ENCODE measurements at places on chromosomes 5 and 9. TPM values are rescaled to one million over a fixed set of nuclear protein-coding genes. Genes with fewer than 3 reads are reported as not detected.

The PAIP1 gene
- 101 TPM for total RNA-seq

The SV2C gene
- 0.05 TPM for total RNA-seq

The CLIC3 gene
- 0.39 TPM for total RNA-seq

The ZNF462 gene
- 98.4 TPM for total RNA-seq

The FGF10 gene
- not detected for total RNA-seq

The CYLC2 gene
- total RNA-seq, result not detected

The BHMT2 gene
- not detected for total RNA-seq

The TLR4 gene
- 9.1 TPM for total RNA-seq

The FAM169A gene
- total RNA-seq, result 11.9 TPM

The C5orf63 gene
- total RNA-seq, result 0.36 TPM

The ZBTB6 gene
- 8.5 TPM for total RNA-seq

The PCDHB12 gene
- total RNA-seq, result 0.87 TPM

The ADAMTS12 gene
- 143 TPM for total RNA-seq

The IL9 gene
- total RNA-seq, result not detected

The ARL14EPL gene
- total RNA-seq, result not detected

The ANKRD20A1 gene
- total RNA-seq, result 1.2 TPM

The TARS1 gene
- 293 TPM for total RNA-seq

The CDHR2 gene
- total RNA-seq, result 0.50 TPM

The SVEP1 gene
- 1.1 TPM for total RNA-seq

The DRD1 gene
- 0.23 TPM for total RNA-seq

The FOXD1 gene
- total RNA-seq, result 13.5 TPM

The EQTN gene
- not detected for total RNA-seq

The GDA gene
- not detected for total RNA-seq

The CTXN3 gene
- total RNA-seq, result not detected

The ARID3C gene
- 0.16 TPM for total RNA-seq

The HARS1 gene
- total RNA-seq, result 95.2 TPM

The IFNA2 gene
- total RNA-seq, result not detected

The ALAD gene
- 19.9 TPM for total RNA-seq
